ENCODE measurements at places on chromosomes 11 and 22.

DNA sequence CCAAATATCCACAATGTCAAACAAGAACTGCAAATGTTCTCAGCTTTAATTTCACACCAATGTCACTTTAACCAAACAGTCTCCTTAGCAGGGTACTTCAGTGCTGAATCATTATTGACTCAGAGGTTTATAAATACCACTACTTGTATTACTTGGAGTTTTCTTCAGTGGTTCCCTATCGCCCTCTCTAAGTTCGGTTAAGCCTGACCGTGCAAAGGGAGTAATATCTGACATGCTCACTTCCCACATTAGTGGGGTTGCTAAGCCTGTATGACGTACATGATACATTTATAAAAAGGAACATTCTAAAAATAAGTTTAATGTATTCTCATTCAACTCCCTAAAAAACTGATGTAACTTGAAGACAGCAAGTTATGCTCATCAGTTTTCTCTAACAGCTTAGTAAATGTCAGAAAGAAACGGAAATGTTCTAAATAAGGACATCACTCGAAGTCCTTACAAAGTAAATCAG is 93.1 kb upstream of the ZC3H12C start:
- no peak for DNase-seq

GRCh38 chr11:112085822-112086421 is 634 bp downstream of the TIMM8B start:
- DNase-seq = peak; percentile 4

DNA sequence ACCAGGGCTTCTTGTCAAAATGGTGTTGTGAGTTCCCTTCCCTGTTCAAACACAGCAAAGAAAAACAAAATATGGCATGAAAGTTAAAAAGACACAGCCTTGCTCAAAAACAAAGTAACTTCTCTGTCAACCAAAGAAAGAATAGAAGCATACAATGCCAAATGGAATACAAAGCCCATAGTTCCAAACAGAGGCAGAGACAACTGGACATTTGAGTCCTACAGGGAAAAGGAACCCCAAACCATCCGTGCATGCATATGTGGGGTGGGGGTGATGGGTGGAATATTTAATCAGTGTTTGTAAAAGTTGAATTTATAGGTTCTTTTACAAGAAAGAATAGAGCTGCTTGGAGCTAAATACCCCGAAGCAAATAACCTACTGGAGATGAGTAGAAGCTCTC is 218.7 kb downstream of the FAM76B start:
- no peak for DNase-seq

- no peak for DNase-seq
Measured at GRCh38 chr11:87465716-87466115, 428.0 kb downstream of the TMEM135 start.

GRCh38 chr11:65639623-65640482 is 2.0 kb downstream of the SIPA1 start:
- no peak for DNase-seq

DNA sequence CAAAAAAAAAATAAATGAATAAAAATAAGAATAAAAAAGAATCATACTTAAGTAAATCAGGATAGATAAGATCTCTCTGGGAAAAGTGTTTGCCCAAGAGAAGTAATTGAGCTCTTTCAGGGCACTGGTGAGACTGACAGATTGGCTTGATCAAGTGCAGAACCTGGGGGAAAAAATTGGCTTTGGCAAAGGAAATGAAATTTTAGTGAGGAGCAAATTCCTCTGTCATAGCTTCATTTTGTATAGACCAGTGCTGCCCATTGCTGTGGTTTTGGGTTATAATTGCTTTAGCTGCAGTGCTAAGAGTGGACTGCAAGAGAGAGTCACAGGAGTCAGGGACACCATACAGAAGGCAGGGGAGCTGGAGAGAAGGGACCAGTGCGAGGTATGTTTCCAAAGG is 35.7 kb downstream of the SFI1 start:
- DNase-seq = no peak

- DNase-seq = no peak
Measured at GRCh38 chr11:1932105-1932480, 12.6 kb downstream of the TNNT3 start.

DNA sequence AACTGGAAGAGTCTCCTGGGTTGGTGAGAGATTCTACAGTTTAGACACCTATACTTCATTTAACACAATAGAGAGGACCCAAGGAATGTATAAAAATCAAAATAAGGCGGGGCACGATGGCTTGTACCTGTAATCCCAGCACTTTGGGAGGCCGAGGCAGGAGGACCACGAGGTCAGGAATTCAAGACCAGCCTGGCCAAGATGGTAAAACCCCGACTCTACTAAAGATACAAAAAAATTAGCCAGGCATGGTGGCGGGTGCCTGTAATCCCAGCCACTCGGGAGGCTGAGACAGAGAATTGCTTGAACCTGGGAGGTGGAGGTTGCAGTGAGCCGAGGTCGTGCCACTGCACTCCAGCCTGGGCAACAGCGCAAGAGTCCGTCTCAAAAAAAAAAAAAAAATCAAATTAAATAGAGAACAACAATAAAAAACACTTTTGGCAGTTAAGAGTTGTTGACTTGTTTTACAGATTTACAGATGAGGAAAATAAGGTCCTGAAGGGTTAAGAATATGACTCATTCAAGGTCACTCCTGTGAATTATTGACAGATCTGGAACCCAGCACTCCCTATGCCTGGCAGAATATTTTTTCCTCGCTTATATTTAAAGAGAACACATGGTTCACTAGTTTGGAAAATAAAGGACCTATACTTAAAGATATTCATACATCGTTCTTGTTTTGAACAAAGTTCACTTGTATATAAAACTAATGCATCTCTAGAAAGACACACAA is 5.2 kb downstream of the LGR4 start:
- DNase-seq = no peak

DNA sequence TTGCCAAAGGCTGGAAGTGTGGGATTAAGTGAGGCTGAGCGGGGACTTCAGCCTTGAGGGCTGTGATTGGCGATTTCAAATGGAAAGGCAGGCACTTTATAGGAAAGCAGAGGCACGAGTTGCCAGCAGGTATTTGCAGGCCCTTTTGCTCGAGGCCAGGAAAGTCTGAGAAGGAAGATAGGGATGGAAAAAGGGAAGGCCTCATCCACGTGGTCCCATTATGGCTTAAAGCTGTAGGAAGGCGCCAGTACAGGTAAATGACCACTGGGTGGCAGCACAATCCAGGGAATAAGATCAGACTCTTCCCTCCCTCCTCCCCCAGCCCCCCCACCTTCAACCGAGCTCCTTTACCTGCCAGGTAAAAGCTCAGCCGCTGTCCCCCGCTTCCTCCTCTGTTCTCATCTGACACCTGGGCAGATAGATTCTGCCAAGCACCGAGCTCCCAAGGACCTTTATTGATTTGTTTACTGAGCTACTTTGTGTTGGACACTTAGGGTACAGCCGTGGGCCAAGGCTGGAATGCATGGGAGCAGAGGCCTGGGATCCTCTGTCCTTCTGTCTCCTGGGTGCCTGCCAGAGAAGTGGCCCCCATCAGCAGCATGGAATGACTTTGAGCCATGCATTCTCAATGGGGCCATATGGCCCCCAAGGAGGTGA is 7.5 kb downstream of the P2RX3 start:
- DNase-seq = peak; percentile 58

- no peak for DNase-seq
Measured at GRCh38 chr11:19769820-19770219, 57.2 kb downstream of the NAV2 start.

DNA sequence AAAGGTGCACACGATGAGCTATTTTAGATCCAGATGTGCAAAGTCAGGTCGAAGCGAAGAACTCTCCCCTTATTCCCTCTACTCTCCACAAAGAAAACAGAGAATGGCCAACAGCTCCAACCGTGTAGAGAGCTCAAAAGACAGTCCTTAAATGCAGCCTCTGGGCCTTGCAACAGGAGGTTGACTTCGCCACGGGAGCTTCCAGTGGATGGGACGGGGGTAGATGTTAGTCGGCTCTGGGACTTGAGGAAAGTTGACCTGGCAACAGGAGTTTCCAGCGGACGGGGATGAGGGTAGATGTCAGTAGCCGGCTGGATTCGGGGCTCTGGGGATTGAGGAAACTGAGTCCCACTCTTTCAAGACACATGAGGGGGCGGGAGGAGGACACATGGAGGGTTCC is 450.4 kb downstream of the BRD1 start:
- DNase-seq = no peak

- no peak for DNase-seq
Measured at GRCh38 chr22:49373289-49373666, 454.4 kb downstream of the BRD1 start.

DNA sequence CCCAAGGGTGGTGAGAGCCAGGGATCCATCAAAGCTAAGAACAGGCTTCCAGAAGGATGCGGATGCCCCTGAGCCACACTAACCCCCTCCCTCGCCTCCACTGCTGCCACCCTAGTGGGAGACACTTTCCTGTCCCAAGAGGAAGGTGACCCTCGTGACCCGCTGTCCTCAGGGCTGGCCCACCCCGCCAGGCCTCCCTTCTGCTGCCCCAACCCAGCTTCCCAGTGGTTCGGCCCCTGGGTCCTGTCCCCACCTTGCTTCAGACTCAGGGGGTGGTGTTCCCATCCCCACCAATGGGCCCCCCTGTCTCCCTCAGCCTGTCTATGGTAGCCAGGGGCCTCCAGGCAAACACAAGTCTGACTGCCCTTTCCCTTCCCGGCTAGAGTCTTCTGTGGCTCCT is 6.5 kb upstream of the PICK1 start:
- DNase-seq = no peak

DNA sequence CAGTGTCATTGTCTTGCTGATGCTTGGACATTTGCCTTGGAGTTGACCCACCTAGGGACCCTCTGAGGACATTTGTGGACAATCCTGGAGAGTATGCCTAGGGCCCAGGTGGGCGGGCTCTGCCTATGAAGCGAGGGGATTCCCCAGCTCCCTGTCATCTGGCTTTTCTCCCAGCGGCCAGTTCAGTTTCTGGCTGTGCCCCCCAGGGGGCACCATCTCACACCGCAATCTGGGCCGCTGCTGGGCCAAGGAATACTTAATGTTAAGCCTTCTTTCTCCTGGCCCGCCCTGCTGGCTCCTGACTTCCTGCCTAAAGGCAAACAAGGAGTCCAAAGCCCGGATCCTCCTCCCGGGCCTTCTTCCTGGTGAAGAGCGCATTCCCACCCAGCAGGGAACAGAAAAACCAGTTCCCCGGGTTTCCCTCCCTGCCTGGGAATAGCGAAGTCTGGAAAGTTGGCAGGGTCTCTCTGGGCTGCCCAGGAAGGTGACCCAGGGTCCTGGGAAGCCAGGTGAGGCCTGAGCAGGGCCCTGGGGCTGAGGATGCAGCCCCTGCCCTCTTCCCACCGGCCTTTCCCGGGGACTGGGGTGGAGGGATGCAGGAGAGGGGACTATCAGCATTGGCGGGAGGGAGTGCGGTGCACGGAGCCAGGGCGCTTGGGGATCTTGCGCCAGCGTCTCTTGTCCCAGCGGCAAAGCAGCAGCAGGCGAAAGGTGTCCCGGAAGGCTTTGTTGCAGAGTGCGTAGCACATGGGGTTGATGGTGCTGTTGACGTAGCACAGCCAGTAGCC is 11.9 kb downstream of the CHRM1 start:
- DNase-seq = peak; percentile 71

GRCh38 chr11:91239359-91239758 is 985.3 kb upstream of the FAT3 start:
- no peak for DNase-seq

DNA sequence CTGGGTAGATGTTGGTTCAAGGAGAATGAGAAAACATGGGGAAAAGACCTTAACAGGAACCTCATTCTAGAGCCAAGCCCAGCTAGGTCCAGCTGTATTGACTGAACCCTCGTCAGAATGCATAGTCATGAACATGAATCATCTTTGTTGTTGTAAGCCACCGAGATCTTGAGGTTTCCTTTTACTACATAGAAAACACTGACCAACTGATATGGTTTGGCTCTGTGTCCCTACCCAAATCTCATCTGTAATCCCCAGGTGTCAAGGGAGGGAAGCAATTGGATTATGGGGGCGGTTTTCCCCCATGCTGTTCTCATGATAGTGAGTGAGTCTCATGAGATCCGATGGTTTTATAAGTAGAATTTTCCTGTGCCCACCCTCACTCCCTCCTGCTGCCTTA is 19.4 kb upstream of the PHOX2A start:
- no peak for DNase-seq

DNA sequence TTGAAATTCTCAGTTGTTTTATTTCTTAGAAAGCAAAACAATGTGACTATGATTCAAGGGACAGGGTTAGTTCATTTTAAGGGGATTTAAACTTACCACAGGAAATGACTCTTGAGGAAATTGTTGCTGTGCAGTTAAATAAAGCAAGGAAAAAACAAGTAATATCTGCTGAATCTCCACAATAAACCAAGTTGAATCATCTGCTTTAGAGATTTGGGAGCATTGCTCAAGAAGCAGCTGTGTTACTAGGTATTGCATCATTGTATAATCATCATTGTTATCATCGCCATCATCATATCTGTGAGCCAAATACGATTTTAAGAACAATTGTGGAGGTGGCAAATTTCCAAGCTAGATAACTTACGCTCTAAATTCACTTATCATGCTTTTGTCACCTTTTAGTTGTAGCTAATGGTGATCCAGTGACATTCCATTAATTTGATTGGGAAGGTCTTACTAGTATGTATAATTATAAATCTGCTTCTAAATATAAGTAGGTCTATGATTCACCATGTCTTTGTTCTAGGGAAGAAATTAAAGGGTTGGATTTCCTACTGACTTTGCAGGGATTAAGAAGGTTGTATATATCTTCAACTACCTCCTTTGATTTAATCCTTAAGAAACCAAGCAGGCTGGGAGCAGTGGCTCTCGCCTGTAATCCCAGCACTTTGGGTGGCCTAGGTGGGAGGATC is 19.9 kb downstream of the MMP10 start:
- DNase-seq = no peak

DNA sequence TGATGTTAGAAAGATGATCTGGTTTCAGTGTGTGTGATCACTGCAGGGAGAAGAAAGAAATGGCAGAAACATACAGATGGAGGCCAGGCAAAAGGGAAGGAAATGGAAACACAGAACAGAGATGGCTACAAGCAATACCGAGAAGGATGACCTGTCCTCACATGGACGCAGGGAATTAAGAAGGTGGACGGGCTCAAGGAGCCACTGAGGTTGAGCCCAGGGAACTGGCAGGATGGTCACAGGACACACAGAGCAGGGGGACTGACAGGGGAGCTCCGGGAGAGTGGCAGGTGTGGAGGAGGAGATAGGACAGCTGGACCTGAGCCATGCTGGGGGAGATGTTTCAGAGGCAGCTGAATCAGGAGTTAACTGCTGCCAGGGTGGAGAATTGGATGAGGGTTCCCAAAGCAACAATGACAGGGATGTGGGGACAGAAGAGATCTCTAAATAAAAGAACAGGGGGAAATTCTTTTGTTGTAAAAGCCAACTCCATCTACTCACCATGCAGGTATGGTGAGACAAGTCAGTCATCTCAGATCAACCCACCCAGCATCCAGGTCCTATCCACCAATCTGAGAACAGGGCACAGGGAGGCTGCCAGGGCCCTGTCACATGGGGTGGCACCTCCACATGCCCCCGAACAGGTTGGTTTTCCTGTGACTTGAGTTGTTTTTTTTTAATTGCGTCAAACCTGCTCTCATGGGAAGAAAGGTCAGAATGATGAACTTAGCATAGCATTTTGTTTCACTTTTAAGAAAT is 26.3 kb downstream of the KLHL22 start:
- DNase-seq = no peak
